CD4-positive, alpha-beta T cell treated with Interleukin-6 at 100 ng/mL for 8 hours (primary cell): ENCODE measurements at places on chromosomes 1 and 21.
A peak's percentile ranks its signal among the peaks of the same experiment; 100 is the strongest.

DNA sequence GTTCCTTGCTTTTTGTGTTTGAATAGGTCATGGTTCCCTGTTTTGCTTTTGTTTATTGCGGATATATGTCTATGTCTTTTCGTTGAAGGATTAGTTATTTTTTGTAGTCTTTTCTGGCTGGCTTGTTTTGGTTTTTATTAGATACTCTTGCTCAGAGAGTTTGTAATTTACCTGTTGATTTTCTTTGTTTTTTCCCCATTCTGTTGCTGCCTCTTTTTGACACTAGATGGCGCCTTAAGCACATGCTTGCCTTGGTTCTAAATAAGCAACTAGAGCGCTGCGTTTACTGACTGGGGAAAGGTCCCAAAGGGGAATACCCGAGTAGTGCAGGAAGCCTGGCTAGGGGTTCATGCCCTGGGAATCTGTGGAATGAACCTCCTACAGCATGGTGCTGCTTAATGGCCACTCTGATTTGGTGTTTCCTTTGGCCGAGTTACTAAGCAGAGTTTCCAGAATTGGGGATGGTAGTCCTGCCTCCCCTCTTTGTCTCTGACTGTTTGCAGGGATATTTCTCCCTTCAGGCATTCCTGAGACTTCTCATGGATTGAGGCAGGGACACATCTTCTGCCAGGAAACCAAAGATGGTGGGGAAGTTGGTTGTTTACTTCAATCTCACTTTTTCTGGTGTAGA is 143.2 kb downstream of the PTPRU start:
- DNase-seq, result no peak

DNA sequence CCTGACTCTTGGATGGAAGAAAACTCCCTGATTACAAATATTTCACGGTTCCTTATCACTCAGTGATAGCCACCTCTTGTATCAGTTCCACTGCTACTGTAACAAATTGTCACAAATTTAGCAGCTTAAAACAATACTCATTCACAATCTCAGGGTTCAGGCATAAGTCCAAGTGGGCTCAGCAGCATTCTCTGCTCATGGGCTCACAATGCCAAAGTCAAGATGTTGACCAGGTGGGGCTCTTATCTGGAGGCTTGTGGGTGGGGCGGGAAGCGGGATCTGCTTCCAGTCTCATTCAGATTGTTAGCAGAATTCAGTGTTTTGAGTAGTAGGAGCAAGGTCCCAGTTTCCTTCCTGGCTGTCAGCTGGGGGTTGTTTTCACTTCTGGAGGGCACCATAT is 137.3 kb upstream of the FAM78B start:
- DNase-seq, result no peak

GRCh38 chr21:45864436-45864835 is 117.1 kb upstream of the COL6A1 start:
- no peak for DNase-seq

DNA sequence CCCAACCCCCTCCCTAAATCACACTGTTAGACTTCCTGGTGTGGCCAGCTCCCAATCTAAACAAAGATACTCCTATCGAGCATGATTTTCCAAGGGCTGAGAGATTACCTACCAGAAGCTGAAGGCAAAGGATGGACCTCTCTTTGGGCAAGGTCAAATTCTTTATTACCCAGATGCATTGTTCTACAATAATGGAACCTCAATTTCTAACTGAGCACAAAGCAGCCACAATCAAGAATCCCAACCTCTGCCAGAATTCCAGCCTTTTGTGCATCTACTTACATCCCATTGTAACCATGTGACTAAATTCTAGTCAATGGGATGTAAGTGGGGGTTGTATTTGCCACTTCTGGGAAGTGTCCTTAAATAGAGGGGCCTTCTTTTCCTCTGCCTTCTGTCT is 24.9 kb upstream of the VPS26C start:
- DNase-seq, result no peak

DNA sequence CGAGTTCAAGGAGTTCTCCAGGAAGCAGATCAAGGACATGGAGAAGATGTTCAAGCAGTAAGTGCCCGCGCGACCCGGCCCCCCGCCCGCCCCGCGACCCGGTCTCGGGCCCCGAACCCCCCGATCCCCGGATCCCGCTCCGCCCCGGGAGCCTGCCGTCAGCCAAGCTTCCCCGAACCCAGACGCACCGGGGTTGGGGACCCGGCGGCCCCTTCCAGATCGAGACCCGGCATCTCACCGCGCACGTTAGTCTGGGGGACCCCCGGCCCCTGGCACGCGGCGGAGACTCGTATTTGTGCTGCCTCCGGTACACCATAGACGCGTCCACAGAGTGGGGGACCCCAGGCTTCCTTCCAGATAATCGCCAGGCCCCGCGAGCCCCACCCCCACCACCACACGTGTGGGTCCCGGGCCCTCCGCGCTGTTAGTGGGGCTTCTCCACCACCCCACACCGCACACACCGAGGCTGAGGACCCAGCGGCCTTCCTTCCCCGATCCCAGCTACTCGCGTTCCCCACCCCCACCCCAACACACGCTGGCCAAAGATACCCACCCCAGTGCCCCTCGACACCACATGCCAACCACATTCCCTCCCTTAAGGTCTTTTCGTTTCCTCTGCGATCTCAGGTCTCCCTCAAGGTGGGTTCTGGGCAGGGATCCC is 665 bp downstream of the EFHD2 start:
- no peak for DNase-seq

GRCh38 chr1:208189183-208189582 is 55.0 kb downstream of the PLXNA2 start:
- DNase-seq, result no peak

GRCh38 chr1:226863446-226863845 is 7.0 kb upstream of the PSEN2 start:
- DNase-seq, result no peak

DNA sequence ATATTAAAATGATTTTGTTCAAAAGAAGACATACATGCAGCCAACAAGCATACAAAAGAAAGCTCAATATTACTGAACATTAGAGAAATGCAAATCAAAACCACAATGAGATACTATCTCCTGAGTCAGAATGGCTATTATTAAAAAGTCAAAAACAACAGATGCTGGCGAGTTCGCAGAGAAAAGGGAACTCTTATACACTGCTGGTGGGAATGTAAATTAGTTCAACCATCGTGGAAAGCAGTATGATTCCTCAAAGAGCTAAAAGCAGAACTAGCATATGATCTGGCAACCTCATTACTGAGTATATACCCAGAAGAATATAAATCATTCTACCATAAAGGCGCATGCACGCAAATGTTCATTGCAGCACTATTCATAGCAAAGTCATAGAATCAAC is 126.0 kb upstream of the HMCN1 start:
- DNase-seq, result no peak

- peak; percentile 67 for DNase-seq
Observed at GRCh38 chr1:35539073-35539823, 18.0 kb downstream of the KIAA0319L start.

DNA sequence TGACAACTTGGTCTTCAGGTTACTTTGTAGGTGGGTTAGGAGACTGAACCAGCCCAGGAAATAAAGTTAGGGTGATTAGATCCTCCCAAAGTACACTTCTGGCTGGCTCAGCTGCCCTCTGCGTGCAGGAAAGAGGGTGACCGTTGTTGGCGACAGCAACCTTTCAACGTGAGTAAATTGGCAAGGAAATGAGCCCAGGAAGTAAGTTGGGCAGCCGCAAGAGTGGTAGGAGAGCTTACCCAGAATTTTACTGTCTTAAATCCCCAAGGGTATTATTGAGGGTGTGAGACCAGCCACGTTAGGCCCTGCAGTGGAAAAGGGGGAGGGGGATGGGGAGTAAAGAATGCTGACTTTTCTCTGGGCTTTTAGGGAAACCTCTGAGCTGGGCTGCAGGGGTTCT is 1.6 kb downstream of the TENT5C start:
- DNase-seq, result peak; percentile 54

DNA sequence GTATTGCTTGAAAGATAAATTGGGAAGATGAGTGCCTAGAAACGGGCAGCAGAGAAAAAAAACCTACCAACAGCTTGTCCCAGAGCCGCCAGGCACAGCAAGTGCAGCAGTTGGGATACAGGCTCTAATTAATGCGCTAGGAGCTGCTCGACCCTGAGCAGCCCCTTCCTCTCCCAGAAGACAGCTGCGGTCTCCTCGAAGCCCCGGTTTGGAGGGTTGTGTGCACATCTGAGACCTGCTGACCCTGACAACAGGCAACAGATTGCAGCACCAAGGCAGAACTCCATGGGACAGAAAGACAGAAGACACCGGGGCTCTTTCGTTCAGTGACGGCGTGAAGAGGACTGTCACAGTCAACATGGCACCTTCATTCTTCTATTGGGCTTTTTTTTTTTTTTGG is 101.4 kb downstream of the TSEN15 start:
- no peak for DNase-seq

DNA sequence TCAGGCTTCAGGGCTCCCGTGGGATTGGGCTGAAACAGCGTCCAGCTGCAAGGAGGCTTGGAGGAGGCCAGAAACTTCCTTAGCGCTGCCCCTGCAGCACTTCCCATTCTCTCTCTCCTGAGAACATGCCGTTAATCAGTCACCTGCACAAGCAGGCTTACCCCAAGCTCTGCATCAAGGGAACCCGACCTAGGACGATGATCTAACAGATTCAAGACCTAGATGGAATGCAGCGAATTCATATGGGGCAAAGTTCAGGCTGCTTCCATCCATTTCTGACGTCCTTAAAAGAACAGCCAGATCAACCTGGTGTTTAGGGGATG is 114.1 kb downstream of the ERG start:
- DNase-seq, result no peak

GRCh38 chr1:169529068-169529642 is 43.4 kb upstream of the SLC19A2 start:
- DNase-seq, result no peak

- no peak for DNase-seq
Observed at GRCh38 chr1:243748227-243748626, 101.8 kb downstream of the AKT3 start.

GRCh38 chr21:19368944-19369343 is 965.4 kb upstream of the TMPRSS15 start:
- no peak for DNase-seq

DNA sequence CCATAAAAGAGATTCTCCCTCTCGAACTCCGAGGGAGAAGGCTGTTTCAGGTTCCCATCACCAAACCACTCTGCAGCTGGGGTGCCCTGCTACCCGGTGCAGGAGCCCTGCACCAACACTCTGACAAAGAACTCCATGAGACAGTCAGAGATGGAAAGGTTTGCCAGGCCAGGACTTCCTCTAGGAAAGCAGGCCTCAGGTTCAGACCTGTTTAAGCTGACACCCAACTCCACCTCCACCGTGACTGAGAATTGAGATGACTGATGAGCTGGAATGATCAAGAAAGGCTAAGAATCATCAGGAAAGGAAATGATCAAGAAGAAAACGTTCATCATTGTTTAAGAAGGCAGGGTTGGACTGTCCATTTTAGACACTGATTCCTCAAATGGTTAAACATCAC is 46.2 kb upstream of the KCNE1 start:
- DNase-seq, result no peak

DNA sequence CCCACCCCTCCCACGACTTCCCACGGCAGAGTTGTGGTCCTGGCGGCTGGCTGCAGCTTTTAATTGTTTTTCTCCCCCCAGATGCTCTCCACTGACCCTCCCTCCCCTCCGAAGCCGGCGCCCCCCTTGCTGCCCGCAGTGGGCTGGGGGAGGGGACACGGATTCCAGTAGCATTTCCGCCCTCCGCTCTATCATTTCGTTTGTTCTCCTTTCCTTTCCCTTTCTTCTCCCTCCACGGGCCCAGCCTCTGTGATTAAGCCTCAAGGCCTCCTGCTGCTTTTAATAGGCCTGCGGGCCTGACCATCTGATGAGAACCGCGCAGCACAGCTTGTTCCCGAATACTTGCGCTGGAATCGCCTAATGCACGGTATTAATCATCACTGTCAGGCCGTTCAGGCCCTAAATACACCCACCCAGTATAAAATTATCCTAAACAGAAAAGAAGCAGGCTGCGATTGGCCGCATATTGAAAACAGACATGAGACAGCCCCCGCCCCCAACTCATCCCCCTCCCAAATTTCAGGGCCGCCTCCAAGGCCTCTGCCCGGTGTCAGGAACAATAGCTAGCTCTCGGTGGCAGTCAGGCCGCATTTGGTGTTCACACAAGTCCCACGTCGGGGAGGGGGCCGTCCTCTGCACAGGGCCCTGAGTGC is 102.0 kb upstream of the ARHGEF16 start:
- no peak for DNase-seq

DNA sequence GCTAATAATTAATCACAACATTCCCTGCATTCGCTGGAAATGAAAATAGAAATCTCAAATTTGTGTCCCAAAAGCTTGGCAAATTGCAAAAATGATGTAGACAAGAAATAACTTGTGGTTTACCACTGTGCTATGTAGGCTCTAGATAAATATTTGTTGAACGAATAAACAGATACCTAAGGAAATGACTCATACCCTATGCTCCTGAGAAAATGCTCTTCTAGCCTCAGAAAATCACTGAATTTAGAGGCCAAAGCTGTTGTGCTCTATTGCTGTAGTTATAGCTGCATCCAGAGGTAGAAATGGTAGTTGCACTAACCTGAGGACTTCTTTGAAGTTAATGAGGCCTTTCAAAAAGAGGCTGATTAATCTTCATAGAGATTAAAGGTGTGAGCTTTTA is 142.0 kb upstream of the ZNHIT6 start:
- no peak for DNase-seq

DNA sequence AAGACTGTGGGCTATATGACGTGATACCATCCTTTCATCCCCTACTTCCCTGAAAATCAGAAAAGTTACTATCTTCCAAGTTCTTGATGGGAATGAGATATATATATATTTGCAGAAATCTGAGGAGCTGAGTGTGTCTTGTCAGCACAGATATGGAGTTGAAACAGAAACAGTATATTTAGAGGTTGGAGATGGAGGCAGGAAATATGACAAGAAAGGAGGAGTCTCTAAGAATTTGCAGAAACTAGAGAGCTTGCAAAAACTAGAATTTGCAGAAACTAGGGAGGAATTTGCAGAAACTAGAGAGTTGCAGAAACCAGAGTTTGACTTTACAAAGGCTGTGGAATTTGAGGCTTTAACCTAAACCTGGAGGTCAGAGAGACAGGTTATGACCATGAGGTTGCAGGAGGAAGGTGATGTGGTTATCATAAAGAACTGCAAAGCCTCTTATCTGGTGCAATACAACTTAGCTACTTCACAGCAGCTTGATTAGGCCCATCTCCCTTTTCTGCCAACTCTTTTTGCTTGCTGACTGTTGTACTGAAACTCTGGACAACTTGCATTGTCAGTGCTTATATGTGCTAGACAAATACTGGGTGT is 22.3 kb downstream of the XCL2 start:
- DNase-seq, result peak; percentile 18

- no peak for DNase-seq
Observed at GRCh38 chr21:36700295-36700970, 1.5 kb downstream of the SIM2 start.

GRCh38 chr1:221834698-221835513 is 93.0 kb upstream of the DUSP10 start:
- DNase-seq, result no peak
